ENCODE measurements at places on chromosomes 2 and 18. TPM values are rescaled to one million over a fixed set of nuclear protein-coding genes. Genes with fewer than 3 reads are reported as not detected.

- no peaks in the 10 kb centered on the region for H3K27me3 ChIP-seq
- H3K4me3 ChIP-seq, result no peak overlapping the region
- no peaks in the 10 kb centered on the region for H3K36me3 ChIP-seq
- H3K4me1 ChIP-seq, result no peaks in the 10 kb centered on the region
Observed at GRCh38 chr2:167398873-167399272, 510.6 kb downstream of the XIRP2 start.

DNA sequence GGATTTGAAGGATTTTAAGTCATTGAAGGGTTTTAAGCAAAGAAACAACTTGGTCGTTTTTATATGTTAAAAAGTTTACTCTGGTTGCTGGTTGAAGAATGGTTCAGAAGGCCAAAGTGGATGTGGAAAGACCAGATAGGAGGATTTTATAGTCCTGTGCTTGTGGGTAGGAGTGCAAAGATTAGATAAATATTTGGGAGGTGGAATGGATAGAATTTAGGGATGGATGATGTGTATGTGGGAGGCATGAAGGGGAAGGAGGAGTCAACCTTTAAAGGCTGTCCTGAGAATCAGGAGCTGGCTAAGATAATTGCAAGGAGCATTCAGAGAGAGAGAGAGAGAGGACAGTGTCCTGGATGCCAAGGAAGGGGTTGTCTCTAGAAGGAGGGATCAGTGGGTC lies 190.1 kb upstream of the SPRED2 start:
- H3K36me3 ChIP-seq, result no peaks in the 10 kb centered on the region
- peaks cover 3% of the 10 kb centered on the region for H3K4me1 ChIP-seq
- no peak overlapping the region for H3K27ac ChIP-seq

GRCh38 chr2:11248-11941 lies 34.9 kb downstream of the FAM110C start:
- no peak overlapping the region for H3K27ac ChIP-seq
- peaks cover 10% of the 10 kb centered on the region for H3K27me3 ChIP-seq
- peaks cover 2% of the 10 kb centered on the region for H3K4me1 ChIP-seq
- no peak overlapping the region for H3K4me3 ChIP-seq
- no peaks in the 10 kb centered on the region for H3K36me3 ChIP-seq
- DNase-seq, result peak; percentile 90

- peaks cover 7% of the 10 kb centered on the region for H3K4me1 ChIP-seq
- no peak overlapping the region for H3K27ac ChIP-seq
- no peak for DNase-seq
- H3K36me3 ChIP-seq, result no peaks in the 10 kb centered on the region
- H3K27me3 ChIP-seq, result no peaks in the 10 kb centered on the region
Observed at GRCh38 chr18:13361431-13361830, 142.9 kb downstream of the LDLRAD4 start.

- DNase-seq, result no peak
- H3K27me3 ChIP-seq, result no peaks in the 10 kb centered on the region
- no peak overlapping the region for H3K27ac ChIP-seq
Observed at GRCh38 chr2:194938066-194938465, 719.0 kb upstream of the SLC39A10 start.

- no peak overlapping the region for H3K27ac ChIP-seq
- no peak overlapping the region for H3K4me3 ChIP-seq
- peaks cover 4% of the 10 kb centered on the region for H3K27me3 ChIP-seq
Observed at GRCh38 chr2:109365131-109365530, 236.1 kb downstream of the SH3RF3 start.

DNA sequence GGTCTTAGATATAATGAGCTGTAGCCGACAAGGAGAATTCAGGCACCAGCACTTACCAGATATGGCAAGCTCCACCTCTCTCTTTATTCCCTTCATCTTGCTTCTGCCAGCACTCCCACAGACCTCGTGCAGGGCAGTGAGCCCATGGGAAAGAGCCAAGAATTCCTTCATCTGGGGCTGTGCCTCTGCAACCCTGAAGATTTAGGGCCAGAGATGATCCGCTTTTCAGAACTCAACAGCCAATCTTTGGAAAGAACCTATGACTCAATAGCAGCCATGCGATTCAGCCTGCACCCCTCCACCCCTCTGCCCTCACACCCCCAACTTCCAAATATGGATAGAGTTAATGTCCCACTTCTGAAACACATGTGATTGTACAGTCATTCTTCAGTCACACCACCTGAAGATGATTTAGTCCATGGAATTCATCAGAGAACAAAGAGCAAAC lies 533.7 kb upstream of the TNP1 start:
- H3K4me1 ChIP-seq, result peaks cover 4% of the 10 kb centered on the region
- peaks cover 1% of the 10 kb centered on the region for H3K36me3 ChIP-seq
- no peaks in the 10 kb centered on the region for H3K27me3 ChIP-seq
- no peak overlapping the region for H3K4me3 ChIP-seq

DNA sequence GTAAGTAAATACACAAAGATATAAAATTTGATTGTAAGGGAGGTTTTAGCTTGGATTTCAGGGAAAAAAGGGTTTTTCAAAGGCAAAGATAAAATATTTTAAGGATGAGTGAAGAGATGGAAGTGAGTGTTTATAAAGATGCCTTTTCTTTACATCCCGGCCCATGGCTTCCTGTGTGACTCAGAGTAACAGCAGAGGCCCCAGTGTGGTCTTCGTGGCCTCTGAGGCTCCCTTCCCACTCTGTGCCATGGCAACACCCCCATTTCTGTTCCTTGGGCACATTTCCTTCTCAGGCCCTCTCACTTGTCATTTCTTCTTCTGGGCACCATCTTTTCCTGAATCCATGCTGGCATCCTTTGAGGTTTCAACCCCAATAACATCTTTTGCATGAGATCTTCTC lies 92.6 kb upstream of the TMEM18 start:
- peak; percentile 22 for DNase-seq
- H3K36me3 ChIP-seq, result no peaks in the 10 kb centered on the region
- no peak overlapping the region for H3K4me3 ChIP-seq
- H3K27me3 ChIP-seq, result peaks cover 4% of the 10 kb centered on the region

DNA sequence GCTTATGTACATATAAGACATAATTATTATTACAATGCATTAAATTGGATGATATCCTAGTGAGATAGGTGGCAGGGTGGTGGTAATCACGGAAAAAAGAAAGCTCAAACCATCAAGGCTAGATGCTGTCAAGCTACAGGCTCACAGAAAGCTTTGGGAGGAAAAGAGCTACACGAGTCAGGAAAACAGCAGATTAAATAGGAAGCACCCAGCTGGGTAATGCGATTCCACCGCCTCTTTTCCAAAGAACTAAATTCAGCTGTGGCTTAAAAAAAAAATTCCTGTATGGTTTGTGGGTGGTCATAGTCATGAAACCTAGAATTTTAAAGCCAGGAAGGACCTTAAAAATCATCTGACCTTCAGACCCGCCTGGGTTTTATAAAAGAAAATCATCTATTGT lies 23.7 kb upstream of the PTPN4 start:
- no peaks in the 10 kb centered on the region for H3K36me3 ChIP-seq
- DNase-seq, result no peak

DNA sequence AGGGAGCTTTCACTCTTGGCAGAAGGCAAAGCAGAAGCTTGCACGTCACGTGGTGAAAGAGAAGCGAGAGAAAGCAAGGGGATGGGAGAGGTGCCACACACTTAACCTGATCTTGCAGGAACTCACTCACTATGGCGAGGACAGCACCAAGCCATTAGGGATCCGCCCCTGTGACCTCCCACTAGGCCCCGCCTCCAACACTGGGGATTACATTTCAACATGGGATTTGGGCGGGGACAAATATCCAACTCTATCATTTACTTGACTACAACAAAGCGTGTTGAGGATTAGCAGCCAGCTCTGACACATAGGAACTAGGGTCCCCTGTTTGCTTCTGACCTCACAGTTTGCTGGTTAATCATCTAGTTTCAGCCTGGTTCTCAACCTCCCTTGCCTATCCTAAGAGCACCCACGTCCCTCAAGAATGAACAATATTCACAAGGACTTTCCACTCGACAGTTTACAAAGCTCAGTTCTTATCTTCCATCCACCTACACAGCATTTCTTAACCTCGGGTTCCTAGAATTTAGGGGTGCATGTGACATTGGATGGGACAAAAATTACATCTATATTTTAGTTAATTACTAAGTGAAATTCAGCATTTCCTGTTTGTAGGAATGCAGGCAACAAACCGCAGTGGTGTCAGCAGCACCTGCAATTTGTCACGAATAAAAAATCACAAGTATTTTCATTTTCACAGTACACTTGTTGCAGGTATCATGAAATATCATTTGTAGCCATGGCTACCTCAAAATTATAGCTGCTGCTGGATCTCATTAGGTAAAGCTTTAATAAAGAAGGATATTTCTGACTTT lies 36.0 kb downstream of the LBH start:
- H3K36me3 ChIP-seq, result peaks cover 20% of the 10 kb centered on the region
- H3K27ac ChIP-seq, result peak overlapping the region; percentile 98
- peaks cover 83% of the 10 kb centered on the region for H3K4me1 ChIP-seq
- peak overlapping the region; percentile 75 for H3K4me3 ChIP-seq

DNA sequence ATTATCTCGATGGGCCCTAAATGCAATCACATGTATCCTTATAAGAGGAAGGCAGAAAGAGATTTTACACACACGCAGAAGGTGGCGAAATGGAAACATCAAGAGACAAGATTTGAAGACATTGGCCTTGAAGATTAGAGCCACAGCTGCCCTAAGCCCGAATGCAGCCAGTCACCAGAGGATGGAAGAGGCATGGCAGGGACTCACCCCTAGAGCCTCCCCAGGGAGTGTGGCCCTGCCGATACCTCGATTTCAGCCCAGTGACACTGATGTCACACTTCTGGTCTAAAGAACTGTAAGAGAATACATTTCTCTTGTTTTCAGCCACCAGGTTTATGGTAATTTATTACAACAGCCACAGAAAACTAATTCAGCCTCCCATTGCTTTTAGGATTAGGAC lies 17.4 kb downstream of the TTC39C start:
- no peaks in the 10 kb centered on the region for H3K27me3 ChIP-seq
- H3K4me3 ChIP-seq, result no peak overlapping the region
- no peak overlapping the region for H3K27ac ChIP-seq
- H3K36me3 ChIP-seq, result peaks cover 8% of the 10 kb centered on the region
- no peak for DNase-seq

- no peaks in the 10 kb centered on the region for H3K36me3 ChIP-seq
- no peaks in the 10 kb centered on the region for H3K4me1 ChIP-seq
- H3K27ac ChIP-seq, result no peak overlapping the region
- H3K27me3 ChIP-seq, result peaks cover 22% of the 10 kb centered on the region
Observed at GRCh38 chr2:240114233-240114632, 21.9 kb downstream of the COPS9 start.

DNA sequence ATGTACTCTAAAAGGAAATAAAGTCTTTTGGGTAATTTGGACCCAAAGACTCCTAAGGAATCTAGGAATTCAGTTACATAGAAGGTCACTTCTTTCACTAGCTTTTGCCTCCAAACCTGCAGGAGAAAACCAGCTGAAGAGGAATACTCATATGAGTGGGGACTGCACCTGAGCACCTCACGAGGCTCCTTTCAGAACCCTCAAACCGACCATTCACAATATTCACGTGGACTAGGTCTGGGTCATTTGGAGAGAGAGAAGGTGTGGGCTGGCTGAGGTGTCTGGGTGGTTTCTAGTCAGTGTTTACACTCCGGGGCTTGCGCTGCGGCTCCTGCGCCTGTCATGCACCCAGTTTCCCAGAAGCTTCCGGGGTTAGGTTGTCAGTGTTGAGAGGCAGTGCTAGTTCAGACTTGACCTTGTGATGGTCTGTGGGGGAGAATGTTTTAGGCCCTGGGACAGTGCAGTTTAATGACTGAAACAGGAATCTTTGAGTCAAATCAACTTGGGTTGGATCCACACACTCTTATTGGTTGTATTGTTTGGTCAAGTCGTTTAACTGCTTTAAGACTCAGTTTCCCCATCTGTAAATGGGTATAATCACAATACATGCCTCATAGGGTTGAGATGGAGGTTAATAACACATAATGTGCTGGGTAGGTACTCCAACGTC lies 78.4 kb downstream of the LIMS1 start:
- no peaks in the 10 kb centered on the region for H3K27me3 ChIP-seq
- peak; percentile 82 for DNase-seq
- no peaks in the 10 kb centered on the region for H3K36me3 ChIP-seq
- peaks cover 86% of the 10 kb centered on the region for H3K4me1 ChIP-seq

- DNase-seq, result no peak
- peaks cover 72% of the 10 kb centered on the region for H3K27me3 ChIP-seq
- H3K27ac ChIP-seq, result no peak overlapping the region
- H3K36me3 ChIP-seq, result no peaks in the 10 kb centered on the region
- H3K4me1 ChIP-seq, result peaks cover 24% of the 10 kb centered on the region
- H3K4me3 ChIP-seq, result no peak overlapping the region
Observed at GRCh38 chr2:44934038-44934982, 7.2 kb upstream of the SIX3 start.

DNA sequence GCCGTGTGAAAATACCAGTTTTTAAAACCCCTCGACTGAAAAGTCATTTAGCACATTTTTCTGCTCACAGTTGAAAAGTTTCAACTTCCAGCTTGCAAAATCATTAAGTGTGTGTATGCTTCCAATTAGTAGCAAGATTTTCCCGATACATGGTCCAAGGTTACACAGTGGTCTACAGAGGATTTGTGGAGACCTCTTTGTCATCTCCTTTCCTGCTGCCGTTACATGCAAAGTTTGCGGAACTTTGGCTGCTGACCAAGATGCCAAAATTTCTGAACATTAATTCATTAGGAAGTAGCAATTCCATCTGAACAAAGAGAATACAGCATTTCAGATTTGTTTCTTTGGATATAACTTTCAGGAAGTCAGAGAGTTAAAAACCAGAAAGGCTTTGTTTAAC lies 474.6 kb downstream of the PLCL1 start:
- H3K4me1 ChIP-seq, result no peaks in the 10 kb centered on the region
- no peak overlapping the region for H3K27ac ChIP-seq
- H3K27me3 ChIP-seq, result peaks cover 15% of the 10 kb centered on the region
- no peak overlapping the region for H3K4me3 ChIP-seq
- H3K36me3 ChIP-seq, result no peaks in the 10 kb centered on the region

DNA sequence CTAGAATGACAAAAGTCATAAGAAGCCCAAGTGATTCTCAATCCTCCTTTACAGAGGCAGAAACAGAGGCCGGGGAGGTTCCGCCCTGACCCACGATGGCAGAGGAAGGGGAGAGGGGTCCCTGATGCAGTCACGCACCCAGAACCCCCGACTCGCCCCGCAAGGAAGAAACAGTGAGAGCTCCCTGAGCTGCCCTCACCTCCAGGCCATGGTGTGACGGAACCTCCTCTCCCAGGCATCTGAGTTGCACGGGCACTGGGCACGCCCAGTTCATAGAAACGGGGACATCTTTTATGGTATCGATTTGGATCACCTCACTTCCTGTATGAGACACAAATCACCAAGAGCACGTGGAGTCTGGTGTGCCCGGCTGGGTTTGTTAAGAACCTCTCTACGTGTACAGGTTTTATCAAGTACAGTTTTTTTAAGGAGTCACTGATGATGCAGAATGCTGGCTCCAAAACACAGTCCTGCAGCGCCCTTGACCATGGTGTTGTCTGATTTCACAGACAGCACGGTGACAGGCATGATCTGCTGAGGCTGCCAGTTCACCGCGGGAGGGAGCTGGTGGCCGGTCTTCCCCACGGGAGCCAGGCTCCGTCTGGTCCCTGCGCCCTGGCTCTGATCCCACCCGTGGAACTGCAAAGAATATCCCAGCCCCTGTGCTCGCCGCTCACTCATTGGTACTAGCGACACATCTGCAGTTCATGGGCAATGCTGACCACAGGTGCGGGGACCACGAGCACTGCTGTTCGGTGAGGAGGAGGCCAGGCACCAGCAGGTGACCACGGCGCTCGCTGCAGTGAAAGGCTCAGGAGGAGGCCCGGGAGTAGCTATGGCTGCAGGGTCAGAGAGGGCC lies 35.6 kb downstream of the PXDN start:
- no peaks in the 10 kb centered on the region for H3K36me3 ChIP-seq
- no peak overlapping the region for H3K27ac ChIP-seq
- no peak overlapping the region for H3K4me3 ChIP-seq
- H3K27me3 ChIP-seq, result peaks cover 4% of the 10 kb centered on the region
- no peak for DNase-seq
- H3K4me1 ChIP-seq, result peaks cover 3% of the 10 kb centered on the region

The SLC66A3 gene
- 8.2 TPM for total RNA-seq

The FAP gene
- not detected for total RNA-seq

The PAX8 gene
- 2.1 TPM for total RNA-seq

The DSG1 gene
- total RNA-seq, result not detected

The FHL2 gene
- total RNA-seq, result 4.7 TPM

The TMEM163 gene
- total RNA-seq, result 0.11 TPM

The SOX11 gene
- not detected for total RNA-seq

Measured in activated CD4-positive, alpha-beta T cell treated with anti-CD3 and anti-CD28 coated beads for 36 hours (primary cell).